Kidney (tissue), 22 donors: ENCODE measurements at places on chromosomes 6 and 20. TPM values are rescaled to one million over a fixed set of nuclear protein-coding genes. Genes with fewer than 3 reads are reported as not detected.

DNA sequence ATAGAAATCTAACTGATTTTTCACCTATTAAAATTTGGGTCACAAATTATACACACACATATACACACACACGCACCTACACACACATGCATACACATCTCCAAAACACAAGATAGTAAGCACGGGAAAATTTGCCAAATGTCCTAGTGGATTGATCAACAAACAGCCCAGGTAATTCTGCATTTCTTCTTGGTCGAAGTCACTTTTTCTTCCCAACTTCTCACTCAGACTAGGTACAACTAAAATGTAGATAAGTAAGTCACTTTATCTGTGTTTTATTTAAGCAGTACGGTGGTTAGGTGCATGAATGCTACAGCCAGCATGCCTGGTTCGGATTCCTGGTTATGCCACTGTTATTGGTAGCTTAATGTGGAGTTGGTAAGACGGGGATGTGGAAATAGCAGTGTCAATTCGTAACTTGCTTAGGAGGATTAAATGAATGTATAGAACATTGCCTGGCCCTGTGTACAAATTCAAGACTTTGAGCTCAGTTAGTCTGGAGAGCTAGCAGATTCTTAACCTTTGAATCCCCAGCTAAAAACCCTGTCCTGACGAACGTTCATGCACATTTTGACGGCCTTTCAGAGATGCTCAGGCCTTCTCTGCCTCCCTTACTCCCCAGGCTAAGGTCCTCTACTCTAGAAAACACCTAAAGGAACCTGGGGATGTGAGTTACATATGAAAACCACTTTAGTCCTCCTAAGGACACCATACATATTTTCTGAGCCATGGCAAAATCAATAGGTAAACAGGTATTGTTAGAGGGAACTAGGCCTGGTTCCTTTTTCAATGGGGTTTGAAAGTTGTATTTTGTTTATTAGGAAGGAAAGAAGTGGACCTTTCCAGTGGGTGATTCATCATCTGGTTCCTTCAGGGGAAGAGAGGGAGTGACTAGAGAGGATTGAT lies 50.9 kb downstream of the CYP24A1 start:
- DNase-seq = no peak

DNA sequence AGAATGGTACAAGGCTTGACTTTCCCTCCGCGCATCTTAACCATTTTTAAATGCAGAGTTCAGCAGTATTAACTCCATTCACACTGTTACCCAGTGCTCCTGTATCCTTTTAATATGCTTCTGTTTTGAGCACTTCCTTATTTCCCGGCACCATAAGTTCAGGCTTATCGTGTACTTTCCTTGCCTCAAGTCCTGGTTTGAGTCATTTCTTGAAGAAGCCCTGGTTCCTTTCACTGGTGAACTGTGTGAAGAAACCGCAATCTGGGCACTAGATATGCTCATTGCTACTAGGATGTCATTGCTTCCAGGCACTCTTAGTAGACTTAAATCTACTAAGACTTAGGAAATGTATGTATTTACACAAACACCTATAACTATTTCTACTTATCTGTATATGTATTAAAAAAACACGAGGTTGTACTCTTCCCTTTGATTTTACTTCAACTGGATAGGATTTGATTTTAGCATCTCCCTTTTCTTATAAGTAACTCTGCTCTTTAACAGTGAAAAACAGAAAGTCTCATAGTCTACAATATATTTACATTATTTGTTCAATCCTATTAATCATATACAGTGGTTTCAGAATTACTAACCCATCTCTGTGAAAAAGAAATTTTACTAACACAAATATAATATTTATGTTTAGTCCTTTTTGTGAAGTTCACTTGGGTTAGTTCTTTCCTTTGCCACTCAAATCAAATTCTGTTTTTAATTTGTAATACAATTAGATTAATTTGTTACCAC lies 135.5 kb downstream of the CDKAL1 start:
- DNase-seq = no peak

GRCh38 chr20:15772826-15773225 lies 800.4 kb downstream of the KIF16B start:
- DNase-seq = no peak

GRCh38 chr6:138115201-138115600 lies 8.0 kb upstream of the PERP start:
- peak; percentile 35 for DNase-seq

DNA sequence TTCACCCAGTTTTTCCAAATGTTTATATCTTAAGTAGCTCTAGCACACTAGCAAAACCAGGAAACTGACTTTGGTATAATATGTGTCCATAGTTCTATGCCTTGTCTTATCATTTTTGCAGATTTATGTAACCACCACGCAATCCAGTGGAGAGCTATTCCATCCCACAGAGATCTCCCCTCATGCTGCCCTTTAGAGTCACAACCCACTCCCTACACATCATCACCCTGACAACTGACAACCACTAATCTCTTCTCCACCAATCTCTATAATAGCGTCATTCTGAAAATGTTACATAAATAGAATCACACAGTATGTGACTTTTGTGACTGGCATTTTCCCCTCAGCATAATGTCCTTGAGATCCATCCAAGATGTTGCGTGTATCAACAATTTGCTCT lies 29.1 kb downstream of the HLA-DRB5 start:
- no peak for DNase-seq

DNA sequence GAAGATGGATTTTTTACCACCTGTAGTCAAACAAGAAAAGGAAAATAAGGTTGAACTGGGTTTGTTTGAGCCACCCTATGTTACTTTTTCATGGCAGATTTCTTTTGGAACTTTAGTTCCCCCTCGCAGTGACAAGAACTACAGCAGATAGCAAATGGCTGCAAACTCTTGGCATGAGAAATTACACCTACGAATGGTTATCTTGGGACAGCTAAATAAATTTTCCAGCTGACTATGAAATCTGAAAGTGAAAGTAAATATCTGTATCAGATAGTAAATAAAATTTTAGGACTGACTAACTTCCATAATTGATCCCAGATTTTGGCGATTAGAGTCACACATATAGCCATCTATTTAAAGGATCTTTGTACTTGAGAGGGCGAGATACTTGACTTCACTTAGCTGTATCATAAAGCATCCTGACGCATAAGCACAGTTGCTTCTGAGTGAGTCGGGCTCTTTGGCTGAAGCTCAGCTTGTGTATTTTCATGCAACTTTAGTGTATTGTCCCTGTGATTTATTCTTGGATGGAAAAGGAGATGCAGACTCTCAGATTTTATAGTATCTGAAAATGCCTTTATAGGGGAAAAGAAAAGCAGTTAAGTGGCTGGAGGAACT lies 125.3 kb upstream of the B3GAT2 start:
- DNase-seq = no peak

DNA sequence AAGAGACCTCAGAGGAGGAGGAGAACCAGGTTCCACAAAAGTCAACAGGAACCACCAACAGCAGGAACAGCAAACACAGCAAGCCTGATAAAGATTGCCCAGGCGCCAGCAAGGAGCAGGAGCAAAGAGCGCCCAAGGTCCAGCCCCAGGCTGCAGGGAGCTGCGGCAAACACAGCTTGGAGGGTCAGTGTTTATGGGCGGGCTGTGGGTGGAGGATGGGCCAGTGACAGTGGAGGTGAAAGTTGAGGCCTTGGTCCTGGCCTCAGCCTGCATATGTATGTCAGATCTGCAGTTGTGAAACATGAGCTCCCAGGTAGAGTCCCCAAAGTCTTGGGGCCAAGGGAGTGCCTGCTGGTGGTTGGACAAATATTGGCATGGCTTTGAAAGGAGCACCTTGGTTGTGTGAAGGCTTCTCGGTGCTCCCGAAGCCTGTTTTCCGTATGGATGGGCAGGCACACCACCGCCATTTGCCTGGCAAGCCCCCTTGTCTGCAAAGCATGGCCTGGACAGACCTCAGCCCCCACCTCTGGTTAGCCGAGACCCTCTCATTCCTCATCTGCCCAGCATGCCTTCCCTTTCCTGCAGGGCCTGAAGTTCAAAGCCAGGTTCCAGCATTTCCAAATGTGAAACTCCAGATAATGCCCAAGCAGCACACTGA lies 2.0 kb upstream of the CAPN11 start:
- no peak for DNase-seq

ZC2HC1B gene
- not detected for polyA plus RNA-seq

ZNF831 gene
- 0.04 TPM for polyA plus RNA-seq

ZNF391 gene
- polyA plus RNA-seq = 1.5 TPM

KCNG1 gene
- polyA plus RNA-seq = 0.58 TPM

PACRG gene
- 20.0 TPM for polyA plus RNA-seq

HCRTR2 gene
- 0.34 TPM for polyA plus RNA-seq

ENPP5 gene
- polyA plus RNA-seq = 22.9 TPM

GGTLC1 gene
- polyA plus RNA-seq = not detected

FNDC11 gene
- 0.47 TPM for polyA plus RNA-seq
